Tongue (tissue), 3 donors: ENCODE measurements at places on chromosomes 6 and 20. TPM values are rescaled to one million over a fixed set of nuclear protein-coding genes. Genes with fewer than 3 reads are reported as not detected.

- no peak for DNase-seq
Observed at GRCh38 chr20:43550456-43550855, 8.4 kb upstream of the SGK2 start.

- peak; percentile 62 for DNase-seq
Observed at GRCh38 chr6:134739299-134740026, 210.4 kb downstream of the ALDH8A1 start.

- DNase-seq = no peak
Observed at GRCh38 chr6:28078836-28079235, 1.5 kb upstream of the ZNF165 start.

GRCh38 chr6:151442371-151442770 lies 9.6 kb downstream of the RMND1 start:
- no peak for DNase-seq

- no peak for DNase-seq
Observed at GRCh38 chr20:61645732-61646131, 393.7 kb downstream of the CDH4 start.

- DNase-seq = no peak
Observed at GRCh38 chr6:11404838-11405237, 132.7 kb upstream of the TMEM170B start.

- peak; percentile 95 for DNase-seq
Observed at GRCh38 chr6:27518881-27519795, 46.2 kb upstream of the ZNF184 start.

DNA sequence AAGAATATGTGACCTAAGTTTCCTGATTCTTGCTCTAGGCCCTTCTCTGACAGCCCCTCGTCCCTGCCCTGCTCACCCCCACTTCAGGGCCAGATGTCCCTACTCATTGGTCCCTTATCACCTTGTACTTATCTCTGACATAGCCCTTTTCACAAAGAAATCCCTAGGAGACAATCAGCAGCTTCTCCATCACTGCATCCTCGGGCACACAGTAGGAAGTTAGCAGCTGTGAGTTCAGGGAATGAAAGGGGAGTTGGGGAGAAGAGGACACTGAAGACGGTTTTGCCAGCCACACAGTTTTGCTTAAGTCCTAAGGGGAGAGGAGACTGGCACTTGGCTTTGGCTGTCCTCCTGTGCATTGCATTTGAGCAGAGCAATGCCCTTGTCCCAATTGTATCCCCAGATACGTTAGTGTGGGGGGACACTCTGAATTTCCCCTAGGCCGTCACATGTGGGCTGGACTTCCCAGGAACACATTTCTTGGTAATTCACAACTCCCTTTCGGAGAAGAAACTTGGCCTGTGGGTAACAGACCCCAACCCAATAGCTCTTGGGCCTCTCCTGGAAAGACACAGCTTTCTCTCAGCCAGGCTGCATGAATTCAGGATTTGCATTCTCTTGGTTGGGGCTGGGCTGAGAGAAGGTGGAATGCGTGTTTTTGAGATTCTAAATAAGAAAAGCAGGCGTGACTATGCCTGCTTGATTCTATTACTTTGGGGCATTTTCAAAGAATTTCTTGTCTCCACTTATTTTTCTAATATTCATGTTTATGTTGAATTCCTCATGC lies 177.6 kb downstream of the UST start:
- DNase-seq = no peak

DNA sequence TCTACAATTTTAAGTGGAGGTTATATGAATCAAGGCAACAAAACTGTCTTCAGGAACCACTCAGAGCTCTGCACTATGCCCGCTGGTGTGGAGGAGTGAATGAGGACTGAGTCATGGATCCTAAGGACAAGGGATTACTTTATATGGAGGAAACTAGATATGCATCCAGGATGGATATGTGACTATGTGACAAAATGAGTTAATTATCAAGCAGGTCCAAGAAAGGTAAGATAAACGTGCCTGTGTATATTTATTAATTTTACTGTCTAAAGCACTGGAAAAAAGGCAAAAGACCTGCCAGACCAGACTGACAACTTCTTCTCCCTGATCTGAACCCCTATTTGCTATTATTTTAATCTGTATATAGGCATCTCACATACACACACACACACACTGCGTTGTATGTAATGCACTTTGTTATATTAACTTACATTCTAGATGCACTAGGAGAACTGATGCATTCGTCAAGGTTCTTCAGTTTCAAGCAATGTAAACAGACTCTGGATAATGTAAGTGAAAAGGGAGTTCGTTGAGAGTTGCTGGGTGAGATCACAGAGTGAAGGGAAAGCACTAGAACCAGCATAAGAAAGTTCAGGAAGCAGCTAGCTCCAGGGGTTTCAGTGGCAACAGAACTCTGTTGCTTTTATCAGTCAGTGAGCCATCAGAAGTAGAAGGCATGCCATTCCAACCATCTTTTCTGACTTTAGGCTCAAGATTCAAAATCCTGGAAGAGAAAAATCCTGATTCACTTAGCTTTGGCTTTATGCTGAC lies 26.4 kb upstream of the ADGRG6 start:
- peak; percentile 47 for DNase-seq

DNA sequence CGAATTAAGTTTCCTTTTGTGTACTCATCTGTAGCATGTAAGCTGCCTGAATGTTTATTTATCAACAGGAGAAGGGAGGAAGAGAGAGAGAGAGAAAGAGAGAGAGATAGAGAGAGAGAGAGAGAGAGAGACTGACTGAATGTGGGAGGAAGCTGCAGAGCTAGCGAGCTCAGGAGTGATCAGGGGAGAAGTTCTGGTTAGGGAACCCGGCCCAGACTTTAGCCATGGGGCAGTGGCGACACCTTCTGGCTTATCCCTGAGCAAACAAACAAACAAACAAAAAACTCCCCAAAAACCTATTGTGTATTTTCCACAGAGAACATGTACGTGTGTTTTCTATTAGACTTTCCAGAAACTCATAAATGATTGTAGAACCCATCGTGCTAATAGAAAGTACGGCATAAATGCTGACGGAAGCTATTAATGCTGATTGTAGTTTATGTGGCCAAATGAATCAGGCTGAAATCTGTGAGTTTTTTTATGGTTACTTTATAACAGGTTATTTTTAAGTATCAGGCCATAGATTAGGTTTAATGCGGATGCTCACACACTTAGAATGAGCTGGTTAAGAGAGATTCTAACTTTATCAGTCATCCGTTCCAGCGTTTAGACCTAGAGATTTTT lies 92.8 kb downstream of the CLIC5 start:
- DNase-seq = peak; percentile 83

GRCh38 chr6:38542031-38542430 lies 97.7 kb downstream of the BTBD9 start:
- DNase-seq = no peak

DNA sequence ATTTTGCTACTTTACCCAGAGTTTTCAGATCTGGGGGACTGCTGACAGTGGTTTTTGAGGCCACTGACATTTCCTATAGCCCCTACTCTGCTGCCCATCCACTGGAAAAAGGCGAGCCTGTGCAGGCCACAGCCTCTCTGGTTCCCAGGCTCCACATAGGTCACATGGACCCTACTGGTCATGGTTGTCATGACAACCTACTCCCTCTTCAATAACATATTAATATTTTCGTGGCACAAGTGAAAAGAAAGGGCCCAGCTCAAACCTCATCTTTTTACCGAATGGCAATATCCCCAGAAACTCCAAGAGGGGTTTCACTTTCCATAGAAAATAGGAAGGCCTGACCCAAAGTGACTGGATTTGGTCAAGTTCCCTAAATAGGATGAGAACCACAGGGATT lies 11.0 kb upstream of the FOXO3 start:
- no peak for DNase-seq

DNA sequence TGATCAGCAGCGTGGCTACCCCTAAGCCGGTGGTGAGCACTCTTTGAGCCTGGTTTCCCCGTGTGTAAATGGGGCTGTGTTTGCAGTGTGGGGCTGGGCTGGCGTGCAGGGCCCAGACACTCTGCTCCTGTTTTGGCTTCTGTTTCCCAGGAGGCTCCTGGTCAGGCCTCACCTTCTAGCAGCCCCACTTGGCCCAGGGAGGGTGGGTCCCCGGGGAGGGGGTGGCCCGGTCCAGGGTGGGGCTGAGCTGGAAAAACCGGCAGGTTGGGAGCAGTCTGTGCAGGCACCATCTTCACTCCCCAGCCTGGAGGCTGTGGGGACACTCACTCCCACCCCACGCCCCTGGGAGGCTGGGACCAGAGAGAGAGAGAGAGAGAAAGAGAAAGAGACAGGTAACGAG lies 25.3 kb downstream of the CEBPB start:
- peak; percentile 17 for DNase-seq

- DNase-seq = no peak
Observed at GRCh38 chr20:38452880-38453624, 17.9 kb upstream of the SNHG17 start.

DNA sequence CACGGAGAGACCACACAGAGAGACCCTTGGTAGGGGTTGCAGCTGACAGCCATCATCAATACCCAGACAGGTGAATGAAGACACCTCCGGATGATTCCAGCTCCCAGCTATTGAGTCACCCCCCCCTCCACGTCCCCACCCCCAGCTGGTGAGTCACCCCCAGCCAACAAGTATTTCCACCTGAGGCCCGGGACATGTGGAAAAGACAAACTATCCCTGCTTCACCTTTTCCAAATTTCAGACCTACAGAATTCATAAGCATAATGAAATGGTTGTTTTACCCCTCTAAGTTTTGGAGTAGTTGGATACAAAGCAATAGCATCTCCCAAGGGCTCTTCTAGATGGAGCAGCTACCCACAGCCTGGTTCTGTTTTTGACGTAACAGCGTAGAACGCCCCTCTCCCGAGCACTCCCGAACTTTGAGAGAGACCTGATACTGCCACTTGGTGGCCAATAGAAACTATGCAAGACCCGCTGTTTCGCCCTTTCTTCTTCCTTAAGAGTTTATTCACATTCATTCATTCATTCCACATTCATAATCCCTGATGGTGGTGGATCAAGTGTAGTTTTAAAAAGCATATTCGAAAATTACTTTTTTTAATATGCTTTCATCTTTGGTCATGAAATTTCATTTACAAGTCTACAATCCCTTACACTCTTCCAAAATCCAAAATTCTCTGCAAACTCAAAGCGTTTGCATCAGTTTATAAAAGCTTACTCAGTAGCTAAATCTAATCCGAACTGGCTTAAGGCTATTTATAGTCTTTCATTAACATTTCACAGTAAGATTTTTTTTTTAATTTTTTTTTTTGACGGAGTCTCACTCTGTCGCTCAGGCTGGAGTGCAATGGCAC lies 15.1 kb upstream of the PPP1R16B start:
- no peak for DNase-seq

DNA sequence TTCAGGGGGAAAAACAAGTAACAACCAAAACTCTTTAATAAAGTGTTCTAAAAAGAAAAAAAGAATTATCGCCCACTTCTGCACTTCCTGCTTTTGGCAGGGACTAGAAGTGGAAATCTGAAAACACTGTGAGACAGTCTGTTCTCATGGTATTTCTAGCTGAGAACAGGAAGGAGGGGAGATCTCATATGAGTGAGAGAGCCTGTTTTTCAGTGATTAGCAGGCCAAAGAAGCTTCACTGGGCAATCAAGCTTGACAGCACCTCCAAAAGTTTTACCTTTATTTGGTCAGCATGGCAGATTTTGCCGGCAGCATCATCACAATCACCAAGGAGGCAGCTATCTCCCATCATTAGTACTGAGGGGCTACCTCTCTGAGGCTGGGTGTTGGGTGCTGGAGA lies 79.5 kb upstream of the ATXN1 start:
- no peak for DNase-seq

DNA sequence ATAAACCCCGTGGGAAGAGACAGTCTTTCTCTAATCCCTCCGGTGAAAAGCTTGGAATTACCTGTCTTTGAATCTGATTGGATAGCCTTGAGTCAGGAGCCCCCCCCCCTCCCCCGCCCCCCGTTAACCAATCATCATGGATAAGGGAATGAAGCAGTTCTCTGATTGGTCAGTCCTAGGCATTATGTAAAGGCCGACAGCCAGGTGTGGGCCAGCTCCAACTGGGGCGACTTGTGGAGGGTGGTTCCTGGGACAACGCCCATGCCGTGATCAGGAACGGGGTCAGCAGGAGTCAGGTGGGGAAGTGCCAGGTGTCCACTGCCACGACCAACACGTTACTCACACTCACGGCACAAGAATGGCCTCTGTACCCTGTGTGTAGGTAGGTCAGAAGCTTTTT lies 406.8 kb upstream of the SULF2 start:
- DNase-seq = no peak

DNA sequence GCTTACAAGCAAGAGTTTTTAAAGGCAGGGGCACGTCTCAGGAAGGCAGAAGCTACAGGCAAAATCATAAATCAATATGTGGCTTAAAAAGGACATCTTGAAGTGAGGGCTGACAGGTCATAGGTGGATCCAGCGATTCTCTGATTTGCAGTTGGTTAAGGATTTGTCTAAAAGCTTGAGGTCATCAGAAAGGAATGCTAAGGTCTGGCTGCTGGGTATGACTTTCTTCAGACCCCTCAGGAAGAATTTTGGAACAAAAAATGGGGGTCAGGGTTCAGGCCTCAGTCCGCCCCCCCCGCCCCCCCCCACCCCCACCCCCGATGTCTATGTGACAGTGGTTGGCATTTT lies 261.9 kb downstream of the CDH4 start:
- DNase-seq = no peak

DNA sequence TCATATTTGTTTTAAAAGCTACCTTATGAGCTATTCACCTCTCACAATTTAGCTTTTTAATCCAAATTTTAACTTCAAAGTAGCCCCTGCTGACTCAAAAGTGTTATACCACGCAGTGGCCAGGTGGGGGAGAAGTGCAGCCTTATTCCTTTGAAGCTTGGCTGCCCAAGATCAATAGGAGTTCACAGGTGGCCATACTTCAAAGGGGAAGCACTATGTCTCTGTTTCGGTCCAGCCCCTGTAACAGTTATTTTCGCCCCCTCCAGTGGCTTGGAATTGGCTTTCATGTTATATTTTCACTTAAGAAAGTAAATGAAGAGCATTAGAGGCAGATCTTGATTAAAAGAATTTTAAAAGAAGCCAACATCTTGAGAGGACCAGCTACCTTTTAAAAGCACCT lies 608.4 kb downstream of the EPHA7 start:
- peak; percentile 32 for DNase-seq

GRCh38 chr6:24253360-24253759 lies 104.5 kb downstream of the DCDC2 start:
- no peak for DNase-seq

- DNase-seq = peak; percentile 86
Observed at GRCh38 chr6:44338228-44339122, 4.0 kb upstream of the SPATS1 start.

GRCh38 chr6:154276810-154277628 lies 79.6 kb downstream of the IPCEF1 start:
- peak; percentile 64 for DNase-seq

GRCh38 chr6:28209753-28210535 lies 15.1 kb upstream of the ZSCAN9 start:
- peak; percentile 63 for DNase-seq

GRCh38 chr6:56659721-56660380 lies 17.2 kb upstream of the DST start:
- no peak for DNase-seq

GRCh38 chr20:60262967-60263603 lies 304.9 kb downstream of the CDH26 start:
- DNase-seq = no peak

Gene MMP24
- 0.10 TPM for total RNA-seq

Gene FAM83B
- total RNA-seq = 13.8 TPM

Gene C20orf144
- total RNA-seq = not detected

Gene SLC17A1
- not detected for total RNA-seq

Gene OR2B2
- total RNA-seq = not detected

Gene VNN1
- total RNA-seq = 0.31 TPM

Gene CRISP3
- total RNA-seq = 100 TPM

Gene CYP21A2
- 1.0 TPM for total RNA-seq

Gene FAM217B
- 11.5 TPM for total RNA-seq

Gene KHDRBS2
- total RNA-seq = 0.41 TPM

Gene TSBP1
- total RNA-seq = not detected

Gene GHRH
- not detected for total RNA-seq

Gene SLC22A3
- total RNA-seq = 41.6 TPM

Gene EGFL8
- total RNA-seq = 31.3 TPM

Gene CTAGE9
- not detected for total RNA-seq

Gene LINC00237
- not detected for total RNA-seq
